CD4-positive, alpha-beta T cell treated with Interferon gamma for 1 hour (primary cell): ENCODE measurements at places on chromosomes 3 and 15.

- no peak for DNase-seq
Observed at GRCh38 chr15:57015360-57015759, 96.9 kb downstream of the TCF12 start.

DNA sequence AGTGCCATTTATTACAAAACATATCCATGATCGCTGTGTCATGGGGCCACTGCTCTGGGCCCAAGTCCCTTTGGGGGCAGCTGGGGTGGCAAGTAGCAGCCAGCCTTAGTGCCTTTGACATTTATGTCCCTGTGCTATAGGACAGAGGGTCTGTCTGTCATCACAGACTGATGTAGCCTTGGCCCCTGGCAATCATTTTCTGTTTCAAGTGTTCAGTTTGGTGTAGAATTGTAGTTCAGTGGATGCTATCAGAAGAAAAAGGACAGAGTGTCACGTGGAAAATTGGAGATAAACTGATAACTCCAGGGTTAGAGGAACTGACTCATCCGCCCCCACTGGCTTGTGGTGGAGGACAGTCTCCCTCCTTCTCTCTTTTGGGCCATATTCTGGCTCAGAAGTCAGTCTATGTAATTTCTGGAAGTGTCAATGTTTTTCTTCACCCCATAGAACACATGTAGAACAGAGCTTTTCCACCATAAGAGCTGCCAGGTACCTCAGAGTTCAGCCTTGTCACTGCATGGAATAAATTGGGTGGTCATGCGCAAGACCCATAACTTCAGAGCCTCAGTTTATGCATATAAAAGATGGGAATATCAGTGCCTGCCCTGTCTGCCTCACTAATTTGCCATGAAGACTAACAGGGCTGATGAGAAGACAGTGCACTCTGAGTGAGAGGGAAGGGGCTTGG, 4.5 kb upstream of the MRPS22 start:
- no peak for DNase-seq

DNA sequence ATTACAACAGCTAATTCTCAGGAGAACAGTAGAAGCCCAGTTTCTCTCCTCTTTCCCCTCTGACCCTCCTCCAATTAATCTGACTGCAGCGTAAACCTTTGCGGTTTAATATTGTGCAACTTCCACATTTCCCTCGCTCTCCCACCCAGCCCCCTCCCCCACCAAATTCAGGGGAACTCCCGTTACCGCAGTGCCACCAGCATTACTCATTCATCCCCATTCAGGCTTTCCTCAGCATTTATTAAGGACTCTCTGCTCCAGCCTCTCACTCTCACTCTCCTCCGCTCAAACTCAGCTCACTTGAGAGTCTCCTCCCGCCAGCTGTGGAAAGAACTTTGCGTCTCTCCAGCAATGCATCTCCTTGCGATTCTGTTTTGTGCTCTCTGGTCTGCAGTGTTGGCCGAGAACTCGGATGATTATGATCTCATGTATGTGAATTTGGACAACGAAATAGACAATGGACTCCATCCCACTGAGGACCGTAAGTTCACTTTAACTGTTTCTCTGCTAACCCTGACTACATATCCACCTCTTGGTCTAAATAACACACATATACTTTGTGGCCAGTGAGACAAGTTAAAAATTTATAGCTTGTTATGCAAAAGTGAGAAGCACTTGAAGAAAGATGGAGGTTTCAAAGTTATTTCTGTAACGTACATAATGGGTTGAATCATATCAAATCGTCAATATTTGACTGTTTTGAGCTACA, at the start of gene PTX3:
Gene PTX3 (plus strand): TSS at position 268 of the 709 bp plus-strand sequence. CDS start 84 bp downstream, at position 352.
- peak; percentile 52 for DNase-seq

DNA sequence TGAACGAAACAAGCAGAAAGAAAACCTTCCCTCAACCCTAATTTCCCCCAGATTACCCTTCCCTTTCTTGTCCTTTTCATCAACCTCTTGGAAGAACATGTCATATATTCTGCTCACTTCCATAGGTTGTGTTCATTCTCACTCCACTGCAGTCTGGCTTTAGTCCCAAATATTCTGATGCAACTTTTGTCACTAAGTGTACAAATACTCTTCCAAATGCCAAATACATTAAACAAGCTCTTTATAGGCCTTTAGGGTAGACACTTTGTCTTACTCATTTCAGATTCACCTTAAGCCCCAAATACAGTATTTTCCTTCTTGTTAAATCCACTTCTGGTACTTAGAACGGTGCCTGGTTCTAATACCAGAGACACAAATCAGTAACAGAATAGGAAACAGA, 406.5 kb upstream of the CDIN1 start:
- no peak for DNase-seq

DNA sequence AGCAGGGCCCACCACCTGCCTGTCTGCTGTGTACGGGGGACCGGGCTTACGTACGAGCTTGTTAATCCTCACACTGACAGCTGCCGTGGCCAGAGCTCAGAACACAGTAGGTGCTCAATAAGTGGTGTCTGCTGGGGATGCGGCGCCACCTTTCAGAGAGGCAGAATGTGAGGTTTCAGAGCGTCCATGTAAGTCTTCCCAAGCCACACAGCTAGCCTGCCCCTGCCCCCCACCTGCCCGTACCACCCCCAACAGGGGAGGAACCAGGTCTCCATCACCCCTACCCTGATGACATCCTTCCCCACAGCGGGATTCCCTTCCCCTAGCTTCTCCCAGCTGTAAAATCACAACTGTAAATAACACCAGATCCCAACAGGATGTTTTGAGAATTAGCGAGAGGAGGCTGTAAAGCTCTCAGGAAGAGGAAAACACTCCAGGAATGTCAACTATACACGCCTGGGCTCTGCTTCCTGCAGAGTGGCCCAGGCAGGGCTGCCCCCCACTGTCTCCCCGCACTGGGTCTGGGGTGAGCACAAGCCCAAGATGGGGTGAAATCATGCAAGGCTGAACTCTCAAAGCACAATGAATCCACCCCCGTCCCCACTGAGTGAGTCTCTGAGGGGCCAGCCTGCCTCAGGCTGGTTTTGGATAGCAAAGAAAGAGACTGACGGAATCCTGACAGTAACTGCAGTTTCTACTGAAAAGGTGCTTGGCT, 250.1 kb upstream of the LYSMD4 start:
- DNase-seq = no peak

GRCh38 chr3:138890555-138891187, 55.9 kb upstream of the PIK3CB start:
- DNase-seq = peak; percentile 28

- DNase-seq = no peak
Observed at GRCh38 chr15:65561934-65562333, 31.7 kb downstream of the HACD3 start.
